ENCODE measurements at places on chromosomes 6 and 20.

DNA sequence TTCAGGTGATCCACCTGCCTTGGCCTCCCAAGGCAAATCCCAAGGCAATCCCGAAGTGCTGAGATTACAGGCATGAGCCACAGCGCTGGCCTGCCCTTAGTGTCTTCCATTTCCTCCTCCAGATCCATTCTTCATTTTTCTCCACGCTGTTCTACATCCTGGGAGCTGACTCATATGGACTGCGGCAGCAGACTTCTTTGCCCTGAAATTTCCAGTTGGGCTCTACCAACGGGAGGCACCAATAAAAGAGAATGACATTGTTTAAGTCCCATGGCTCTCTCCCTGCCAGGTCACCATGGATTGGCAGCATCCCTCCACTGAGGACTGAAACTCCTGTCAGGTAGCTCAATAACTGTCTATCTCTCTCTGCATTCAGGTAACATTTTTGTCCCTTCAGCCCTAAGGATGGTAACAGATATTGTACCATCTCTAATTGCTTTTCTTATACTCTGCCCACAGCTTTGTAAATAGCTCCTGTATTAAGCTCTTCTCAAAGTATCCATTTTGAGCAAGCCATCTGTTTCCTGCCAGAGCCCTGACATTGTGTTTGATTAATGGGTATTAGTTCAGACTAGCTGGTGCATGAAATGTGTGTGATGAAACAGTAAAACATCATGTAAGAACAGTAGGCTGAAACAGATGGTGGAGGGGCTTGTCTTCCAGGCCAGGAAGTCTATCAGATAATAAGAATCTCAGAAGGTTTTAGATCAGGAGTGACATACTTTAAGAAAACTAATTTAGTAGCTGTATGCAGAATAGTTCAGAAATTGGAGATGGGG, 3.6 kb downstream of the TBCC start:
- no peak for DNase-seq

DNA sequence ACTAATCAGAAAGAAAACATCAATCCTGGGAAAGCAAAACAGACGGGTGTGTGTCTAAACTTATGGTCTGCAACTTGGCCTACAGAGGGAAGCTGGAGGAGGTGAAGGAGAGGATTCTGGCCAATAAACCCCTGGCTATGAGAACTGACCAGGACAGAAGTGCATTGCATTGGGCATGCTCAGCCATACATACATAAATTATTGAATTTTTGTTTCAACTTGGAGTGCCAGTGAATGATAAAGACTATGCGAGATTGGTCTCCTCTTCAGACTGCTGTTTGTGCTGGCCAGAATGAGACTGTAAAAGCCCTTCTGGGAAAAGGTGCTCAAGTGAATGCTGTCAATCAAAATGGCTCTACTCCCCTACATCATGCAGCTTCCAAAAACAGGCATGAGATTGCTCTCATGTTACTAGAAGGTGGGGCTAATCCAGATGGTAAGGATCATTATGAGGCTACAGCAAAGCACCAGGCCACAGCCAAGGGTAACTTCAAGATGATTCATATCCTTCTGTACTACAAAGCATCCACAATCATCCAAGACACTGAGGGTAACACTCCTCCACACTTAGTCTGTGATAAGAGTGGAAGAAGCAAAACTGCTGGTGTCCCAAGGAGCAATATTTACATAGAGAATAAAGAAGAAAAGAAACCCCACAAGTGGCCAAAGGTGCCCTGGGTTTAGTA, 17.4 kb downstream of the ADNP start:
- no peak for DNase-seq

DNA sequence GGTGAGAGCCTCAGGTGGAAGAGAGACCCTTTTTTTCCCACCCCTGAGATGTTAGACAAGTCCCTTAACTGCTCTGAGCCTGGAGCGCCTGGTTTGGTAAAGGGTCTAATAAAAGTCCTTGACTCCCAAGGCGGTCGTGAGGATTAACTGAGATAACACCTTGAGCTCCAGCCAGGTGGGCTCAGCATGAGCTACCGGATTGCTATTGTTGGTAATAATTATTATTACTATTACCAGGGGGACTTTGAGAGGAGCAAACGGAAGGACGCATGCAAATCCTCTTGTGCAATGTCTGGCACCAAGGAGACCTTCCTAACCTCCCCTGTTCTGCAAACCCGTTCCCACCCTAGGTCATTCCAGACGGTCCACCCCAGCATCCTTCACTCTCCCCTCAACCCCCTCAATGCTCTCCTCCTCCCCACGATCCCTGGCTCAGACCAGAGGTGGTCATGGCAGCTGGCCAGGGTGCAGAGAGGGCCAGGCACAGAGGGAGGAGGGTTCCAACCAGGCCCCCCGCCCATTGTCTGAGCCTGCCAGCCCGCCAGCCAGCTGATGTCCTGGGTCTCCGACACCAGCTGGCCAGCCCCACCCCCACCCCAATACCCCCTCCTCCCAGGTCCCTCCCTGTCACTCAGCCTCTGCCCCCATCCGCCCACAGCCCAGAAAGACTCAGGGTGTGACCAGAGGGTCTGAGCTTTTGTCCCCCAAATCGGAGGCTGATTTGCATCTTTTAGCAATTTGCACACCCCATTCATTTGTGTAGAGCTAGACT, 14.3 kb upstream of the CBFA2T2 start:
- no peak for DNase-seq

GRCh38 chr6:69816026-69816425, 19.2 kb upstream of the LMBRD1 start:
- no peak for DNase-seq

GRCh38 chr6:1372690-1373089, 16.7 kb upstream of the FOXF2 start:
- no peak for DNase-seq

- DNase-seq = no peak
These were observed 188.0 kb upstream of the RAB32 start for GRCh38 chr6:146355521-146356100.

GRCh38 chr20:4946986-4947385, 54.3 kb downstream of the SLC23A2 start:
- no peak for DNase-seq

DNA sequence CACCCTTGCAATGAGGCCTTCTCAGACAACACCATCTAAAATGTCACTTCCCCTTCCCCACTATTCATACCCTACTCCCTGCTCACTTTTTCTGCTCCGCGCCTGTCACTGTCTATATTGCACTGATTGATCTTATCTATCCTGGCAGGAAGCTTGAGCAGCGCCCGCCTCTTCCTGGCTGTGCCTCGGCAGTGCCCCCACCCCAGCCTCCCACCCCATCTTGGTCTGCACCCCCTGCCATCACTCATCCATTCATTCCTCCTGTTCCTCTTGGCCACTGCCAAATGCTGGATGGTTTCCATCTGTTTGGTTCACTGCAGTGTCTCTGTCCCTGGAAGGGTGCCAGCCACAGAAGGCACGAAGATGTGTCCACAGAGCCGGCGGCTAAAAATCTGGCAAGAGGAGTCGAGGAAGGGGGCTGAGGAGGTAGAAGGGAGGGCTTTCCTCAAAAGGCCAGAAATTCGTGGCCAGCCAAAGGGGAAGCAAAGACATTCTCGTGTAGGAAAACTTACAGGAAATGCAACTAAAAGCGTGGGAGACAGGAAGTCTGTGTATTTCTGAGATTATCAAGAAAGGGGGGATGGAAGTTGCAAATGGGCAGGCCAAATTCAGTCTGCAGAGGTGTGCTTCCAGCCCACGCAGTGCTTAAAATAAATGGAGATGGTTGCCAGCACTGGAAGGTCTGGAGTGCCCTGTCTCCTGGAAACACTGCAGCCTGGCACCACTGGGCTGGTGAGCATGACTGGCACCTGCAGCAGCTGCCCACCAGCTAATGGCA, 27.6 kb downstream of the SYNJ2 start:
- DNase-seq = peak; percentile 94

GRCh38 chr6:6969761-6970223, 138.0 kb upstream of the RREB1 start:
- no peak for DNase-seq

- DNase-seq = no peak
These were observed 5.6 kb downstream of the SMIM29 start for GRCh38 chr6:34243131-34243771.

- DNase-seq = peak; percentile 56
These were observed 50.1 kb upstream of the SLC32A1 start for GRCh38 chr20:38674092-38674764.

DNA sequence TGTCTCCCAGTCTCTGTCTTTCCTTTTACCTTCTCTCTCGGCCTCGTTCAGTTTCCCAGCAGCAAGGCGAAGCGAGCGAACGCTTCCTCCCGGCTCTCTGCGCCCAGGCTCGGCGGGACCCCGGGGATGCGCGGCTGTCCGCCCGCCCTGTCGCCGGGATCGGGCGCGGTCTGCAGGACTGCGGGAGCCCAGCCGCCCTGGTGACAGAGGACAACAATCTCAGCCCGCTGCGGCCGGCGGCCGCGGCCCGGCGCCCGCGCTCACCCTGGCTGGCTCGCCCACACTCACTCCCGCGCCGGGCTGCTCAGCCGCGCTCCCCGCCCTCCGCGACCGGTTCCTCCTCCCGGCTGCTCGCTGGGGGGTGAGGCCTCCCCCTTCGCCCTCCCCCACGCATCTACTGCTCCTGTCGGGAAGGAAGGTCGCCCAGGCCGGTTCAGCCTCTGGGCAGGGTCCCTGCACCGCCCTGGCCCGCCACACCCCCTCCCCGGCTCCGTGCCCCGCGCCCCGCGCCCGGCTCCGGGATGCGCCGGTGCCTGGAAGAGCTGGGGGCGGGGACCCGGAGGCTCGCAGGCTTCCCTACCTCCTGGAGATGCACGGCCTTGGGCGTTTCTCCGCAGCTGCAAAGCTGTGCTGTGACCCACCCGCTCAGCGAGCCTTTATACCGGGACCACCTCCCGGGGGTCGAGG, 410 bp downstream of the SYNE1 start:
- DNase-seq = no peak

GRCh38 chr6:49515485-49516146, 15.9 kb downstream of the GLYATL3 start:
- no peak for DNase-seq

DNA sequence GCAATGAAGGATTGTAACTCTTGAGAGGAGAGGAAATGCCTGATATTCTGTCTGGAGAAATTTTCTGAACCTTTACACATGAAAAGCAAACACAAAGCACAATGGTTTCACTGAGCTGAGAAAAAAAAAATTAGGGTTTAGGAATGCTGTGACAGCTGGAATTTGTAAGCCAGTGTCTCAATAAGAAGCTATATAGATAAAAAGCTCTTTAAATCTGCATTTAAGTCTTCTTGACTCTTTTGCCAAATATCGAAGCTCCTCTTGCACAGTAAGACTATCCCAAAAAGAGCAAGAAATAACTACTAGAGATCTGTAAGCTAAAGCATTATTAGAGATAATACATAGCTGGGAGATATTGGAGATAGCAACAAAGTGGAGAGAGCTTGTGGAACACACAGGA, 1334.0 kb upstream of the CITED2 start:
- DNase-seq = no peak

DNA sequence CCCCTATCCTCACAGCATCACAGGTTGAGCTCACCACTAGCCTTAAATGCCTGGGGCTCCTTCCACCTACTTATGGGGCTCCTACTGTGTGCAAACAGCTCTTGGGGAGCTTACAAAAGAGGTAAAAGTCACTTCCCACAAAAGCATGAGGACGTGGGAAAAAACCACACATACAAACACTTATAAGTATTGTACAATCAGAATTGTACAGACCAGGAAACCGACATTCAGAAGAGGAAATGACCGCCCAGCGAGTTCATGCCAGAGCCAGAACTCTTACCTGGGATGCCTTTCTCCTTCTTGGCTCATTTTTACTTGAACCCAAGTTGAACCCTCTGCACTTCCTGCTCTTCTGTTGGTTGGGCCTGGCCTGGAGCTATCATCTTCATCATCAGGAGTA, 6.3 kb upstream of the PPP1R16B start:
- DNase-seq = no peak

DNA sequence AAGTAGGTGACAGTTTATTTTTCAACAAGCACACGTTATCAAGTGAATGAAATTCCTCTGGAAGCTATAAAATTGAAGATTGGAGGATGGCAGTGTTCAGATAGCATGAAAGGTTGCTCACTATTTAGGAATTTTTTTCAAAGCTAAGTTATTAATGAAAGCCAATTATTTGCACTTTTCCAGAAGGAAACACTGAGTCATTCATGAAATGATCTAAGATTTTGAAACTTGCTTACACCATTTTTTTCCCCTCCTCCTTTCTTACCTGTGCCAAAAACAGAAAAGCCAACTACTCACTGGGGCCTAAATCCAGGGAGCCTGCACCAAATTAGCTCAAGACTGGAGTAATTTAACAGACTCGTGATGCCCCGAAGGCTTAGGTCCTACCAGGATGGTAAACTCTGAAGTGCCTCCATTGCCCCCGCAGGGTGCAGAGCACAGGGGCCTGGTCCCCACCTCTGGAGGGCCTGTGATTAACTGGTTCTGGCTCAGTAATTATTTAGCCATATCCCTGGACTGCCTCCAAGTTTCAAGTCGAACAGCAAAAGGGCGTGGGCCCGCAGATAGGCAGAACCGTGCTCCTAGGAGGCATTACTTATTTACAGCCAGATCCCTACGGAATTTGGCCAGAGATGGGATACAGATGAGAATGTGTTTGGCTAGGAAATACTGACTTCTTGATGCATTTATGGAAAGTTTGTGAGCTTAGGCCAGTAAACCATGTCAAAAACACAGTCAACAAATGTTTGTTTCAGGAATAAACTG, 28.0 kb upstream of the ZNF217 start:
- peak; percentile 20 for DNase-seq

- DNase-seq = no peak
These were observed at the start of gene WFDC8 for GRCh38 chr20:45579184-45579583. Gene WFDC8, minus strand, starts transcription at chr20:45579284. Its CDS starts 37 bp downstream, at chr20:45579247.

- peak; percentile 49 for DNase-seq
These were observed 1.9 kb downstream of the PHIP start for GRCh38 chr6:79076160-79076559.

GRCh38 chr6:46876126-46876525, 45.6 kb downstream of the ADGRF5 start:
- no peak for DNase-seq

- no peak for DNase-seq
These were observed 153.4 kb downstream of the DTNBP1 start for GRCh38 chr6:15509335-15509933.

DNA sequence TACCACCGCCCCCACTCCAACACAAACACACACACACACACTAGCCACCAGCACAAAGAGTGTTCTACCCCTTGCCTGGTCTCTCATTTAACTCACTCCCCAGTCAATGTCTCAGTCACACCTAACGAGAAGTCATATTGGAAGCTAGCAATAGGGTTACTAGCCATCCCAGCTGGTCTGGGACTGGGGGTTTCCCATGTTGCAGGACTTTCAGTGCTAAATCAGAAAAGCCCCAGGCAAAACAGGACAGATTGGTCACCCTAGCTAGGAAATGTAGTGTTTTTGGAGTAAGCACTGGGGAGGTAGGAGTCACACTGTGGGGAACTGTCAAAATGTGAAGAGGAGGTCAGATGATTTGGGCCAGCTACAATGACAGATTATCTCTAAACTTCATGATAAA, 158.1 kb downstream of the UNC5CL start:
- DNase-seq = no peak

- no peak for DNase-seq
These were observed 272.9 kb upstream of the KCNQ5 start for GRCh38 chr6:72348926-72349325.

GRCh38 chr6:142482974-142483373, 181.2 kb downstream of the ADGRG6 start:
- DNase-seq = no peak

Measured in pons (tissue), 1 donor.